Epithelial cell of esophagus (primary cell): ENCODE measurements at places on chromosomes 5 and 9.

DNA sequence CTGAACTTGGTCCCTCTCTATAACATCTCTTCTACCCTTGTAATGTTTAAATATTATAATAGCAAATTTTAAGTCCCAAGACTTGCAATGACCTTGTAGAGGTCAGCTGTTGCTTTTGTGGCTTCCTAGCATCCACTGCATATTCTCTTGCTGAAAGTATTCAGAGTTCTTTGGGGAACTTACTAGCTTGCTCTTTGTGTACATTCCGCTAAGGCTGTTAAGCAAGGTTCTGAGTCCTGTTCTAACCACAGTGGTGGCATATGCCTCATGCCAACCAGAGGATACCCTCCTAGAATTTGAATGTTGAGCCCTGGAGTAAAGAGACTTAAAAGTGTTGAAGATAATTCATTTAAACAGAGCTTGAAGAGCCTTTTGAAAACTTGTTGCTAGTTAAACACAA, 570.9 kb downstream of the TLE1 start:
- DNase-seq, result no peak

DNA sequence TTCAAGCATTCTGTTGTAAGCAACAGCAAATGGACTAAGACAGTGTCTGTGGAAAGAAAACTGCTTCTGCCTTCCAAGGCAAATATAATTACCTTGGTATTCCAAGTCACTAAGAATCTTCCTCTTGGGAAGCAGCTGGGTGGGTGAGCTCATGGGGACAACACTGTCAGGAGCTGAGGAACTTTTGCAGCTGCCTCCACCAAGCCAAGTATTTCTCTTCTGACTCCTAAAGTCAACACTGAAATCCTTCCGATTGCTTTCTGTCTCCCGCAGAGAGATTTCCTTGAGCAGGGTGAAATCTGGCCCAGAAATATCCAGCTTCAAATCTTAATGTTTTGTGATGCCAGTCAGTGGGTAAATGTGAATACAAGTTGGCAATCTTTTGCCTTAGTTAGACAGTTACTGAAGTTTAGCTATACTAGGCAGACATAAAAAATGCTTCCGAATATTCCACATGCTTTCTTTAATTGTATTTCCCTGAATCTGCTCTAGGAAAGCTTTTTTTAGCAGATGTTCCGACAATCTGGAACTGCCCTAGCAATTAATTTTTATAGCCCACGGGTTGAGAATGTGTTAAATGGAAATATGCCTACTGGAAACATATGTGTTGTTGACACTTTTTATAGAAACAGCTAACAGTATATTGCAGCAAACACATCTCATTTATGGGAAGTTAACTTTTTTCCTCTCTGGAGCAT, 369.9 kb upstream of the DAB2 start:
- DNase-seq, result no peak

GRCh38 chr5:137613554-137614265, 114.6 kb upstream of the SPOCK1 start:
- DNase-seq, result peak; percentile 19

DNA sequence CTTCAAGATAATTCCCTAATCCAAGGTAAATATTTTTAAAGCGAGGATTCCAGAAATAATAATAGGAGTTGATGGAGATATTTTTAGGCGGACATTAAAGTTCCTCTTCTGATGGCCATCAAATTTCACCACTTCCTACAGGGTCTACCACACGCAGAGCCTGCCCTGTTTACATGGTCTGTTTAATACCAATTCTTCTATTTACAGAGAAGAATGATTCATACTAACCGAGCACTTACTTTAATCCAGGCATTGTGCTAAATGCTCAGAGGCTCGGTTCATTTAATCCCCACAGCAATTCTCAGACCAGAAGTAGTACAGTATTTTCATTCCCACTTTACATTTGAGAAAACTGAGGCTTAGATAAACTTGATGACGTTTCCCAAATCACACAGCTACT, 3.0 kb upstream of the ITGA1 start:
- DNase-seq, result peak; percentile 50

GRCh38 chr5:34923694-34924461, 5.5 kb upstream of the DNAJC21 start:
- DNase-seq, result peak; percentile 87

- DNase-seq, result peak; percentile 55
Observed at GRCh38 chr5:127072861-127073846, at the start of gene C5orf63. Gene C5orf63 (minus strand): TSS chr5:127073502. CDS start chr5:127058995, 14,507 bp downstream.

DNA sequence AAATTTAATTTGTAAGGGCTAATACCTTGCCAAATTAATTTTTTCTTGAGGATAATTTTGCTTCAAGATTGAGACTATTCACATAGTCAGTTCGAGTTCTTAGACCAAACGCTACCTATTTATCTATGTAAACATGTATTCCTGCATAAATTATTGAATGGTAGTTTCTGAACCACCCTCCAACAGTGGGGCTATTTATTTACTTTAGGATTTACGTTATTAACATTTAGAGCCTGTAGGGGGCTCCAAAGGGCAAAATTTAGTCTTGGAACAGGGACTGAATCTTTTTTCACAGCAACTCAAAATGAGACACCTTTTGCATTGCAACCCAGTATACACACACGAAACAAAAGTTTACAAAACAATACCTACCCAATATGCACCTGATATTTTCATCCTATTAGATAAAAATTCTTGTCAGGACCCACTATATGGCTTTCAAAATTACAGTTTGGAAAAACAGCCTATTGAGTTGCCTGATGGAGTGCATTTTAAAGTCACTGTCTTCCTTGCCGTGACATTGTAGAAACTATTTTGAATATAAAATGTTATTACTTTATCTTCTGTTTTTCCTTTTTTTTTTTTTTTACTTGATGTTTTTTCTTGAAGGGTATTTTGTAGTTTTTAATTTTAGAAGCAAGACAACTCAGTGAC, 47.1 kb upstream of the POU4F3 start:
- DNase-seq, result peak; percentile 65

GRCh38 chr9:94511134-94511954, 43.5 kb upstream of the PCAT7 start:
- no peak for DNase-seq

- peak; percentile 63 for DNase-seq
Observed at GRCh38 chr9:126558051-126558665, 55.6 kb upstream of the LMX1B start.

DNA sequence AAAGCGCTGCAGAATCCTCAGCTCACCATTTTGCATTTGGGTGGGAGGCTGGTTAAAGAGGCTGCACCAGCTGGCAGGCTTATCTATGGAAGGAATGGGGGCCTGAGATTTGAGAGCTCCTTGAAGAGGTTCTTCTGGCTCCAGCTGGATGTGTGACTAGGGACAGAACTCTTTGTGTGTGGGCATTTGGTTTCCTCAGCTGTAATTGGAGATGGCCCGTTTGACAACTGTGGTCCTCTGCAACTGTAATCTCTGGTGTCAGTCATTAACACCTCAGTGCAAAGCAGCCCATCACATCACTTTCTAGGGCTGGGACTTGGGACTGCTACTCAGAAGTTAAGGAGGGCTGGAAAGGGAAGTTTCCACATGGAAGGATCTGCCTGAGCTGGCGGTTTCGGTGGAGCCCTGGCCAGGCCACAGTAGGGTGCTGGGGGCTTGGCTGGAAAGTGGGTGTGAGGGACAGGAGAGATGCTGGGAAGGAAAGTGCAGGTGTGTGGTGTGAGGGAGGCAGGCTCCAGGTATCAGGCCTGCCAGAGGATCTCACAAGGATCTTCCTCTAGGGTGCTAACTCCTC, 193.8 kb downstream of the GADD45G start:
- DNase-seq, result no peak

DNA sequence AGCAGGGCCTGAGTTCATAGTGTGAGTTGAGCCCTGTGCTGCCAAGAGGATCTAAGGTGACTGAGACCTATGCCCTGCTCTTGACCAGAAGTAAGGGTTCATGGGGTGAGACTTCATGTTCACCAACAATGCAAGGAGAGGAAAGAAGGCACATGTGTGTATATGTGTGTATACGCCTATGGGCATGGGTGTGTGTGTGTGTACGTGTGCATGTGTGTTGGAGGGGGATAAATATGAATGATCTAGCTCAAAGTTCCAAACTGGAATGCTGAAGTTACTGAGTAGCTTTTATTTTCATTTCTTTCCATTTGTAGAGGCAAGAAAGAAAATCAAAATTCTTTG, 25.6 kb upstream of the HAND1 start:
- DNase-seq, result no peak

DNA sequence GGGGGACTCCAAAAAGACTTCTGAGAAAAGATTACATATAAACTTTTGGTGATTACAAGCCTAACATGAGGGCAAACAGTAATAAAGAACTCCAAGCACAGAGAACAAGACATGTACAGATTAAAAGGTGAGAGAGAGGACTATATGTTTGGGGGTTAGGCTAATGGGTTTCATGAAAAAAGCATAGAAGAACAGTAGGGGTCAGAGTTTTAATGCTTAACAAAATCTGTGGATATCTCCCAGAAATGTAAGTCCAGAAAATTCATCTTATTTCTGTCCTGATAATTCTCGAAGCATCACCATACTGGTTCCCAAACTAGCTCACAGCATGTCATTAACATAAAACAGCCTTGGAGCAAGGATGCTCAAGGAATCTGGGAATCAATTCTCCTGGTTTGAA, 137.2 kb downstream of the ARRDC3 start:
- no peak for DNase-seq

- no peak for DNase-seq
Observed at GRCh38 chr9:123929177-123929869, 603 bp downstream of the DENND1A start.

DNA sequence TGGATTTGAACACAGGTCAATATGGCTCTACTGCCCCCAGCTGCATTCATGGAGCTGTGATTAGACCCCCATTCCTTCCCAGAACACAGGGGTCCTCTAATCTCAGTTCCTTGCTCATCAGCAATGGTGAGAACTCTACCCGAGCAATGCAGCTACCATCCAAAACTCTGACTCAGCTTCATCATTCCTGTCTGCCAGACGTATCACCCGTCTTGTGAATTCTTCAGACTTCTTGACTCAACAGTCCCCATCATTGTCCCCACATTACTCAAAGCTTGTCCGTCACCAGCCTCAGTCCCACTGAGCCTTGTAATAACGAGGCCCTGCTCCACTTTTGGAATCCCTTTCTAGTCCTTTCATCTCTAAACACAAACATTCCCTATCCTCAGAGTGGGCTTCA, 36.3 kb upstream of the STX17 start:
- DNase-seq, result no peak

GRCh38 chr9:5562806-5563416, 52.6 kb downstream of the PDCD1LG2 start:
- DNase-seq, result peak; percentile 43

DNA sequence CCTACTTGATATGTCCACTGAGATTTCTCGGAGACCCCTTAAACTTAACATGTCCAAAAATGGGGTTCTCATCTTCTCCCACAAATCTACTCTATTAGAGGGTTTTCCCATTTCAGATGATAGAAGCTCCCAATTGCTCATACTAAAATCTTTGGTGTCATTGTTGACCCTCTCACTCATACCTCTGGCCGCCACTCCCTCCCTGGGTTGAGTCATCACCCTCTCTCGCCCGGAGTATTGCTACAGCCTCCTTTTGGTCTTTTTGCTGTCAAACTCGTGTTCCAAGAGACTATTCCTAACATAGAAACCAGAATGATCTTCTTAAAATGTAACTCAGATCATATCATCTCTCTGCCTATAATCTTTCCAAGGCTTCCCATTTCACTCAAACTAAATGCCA, 91.0 kb upstream of the GNAQ start:
- peak; percentile 88 for DNase-seq

DNA sequence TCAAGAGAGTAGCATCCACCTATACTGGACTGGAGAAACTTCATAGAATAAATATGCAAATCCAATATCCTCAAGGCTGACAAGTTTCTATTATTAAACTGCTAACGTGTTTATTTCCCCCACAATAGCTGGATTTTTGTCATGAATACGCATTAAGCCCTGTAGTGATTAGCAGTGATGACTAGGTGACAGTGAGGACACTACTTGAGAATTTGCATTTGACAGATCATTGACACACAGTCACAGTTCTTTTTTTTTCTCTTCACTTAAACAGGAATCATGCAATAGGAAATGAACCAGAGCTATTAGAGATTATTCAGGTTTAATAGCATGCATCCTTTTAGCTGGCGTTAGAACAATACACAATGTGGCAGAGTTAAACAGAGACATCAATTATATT, 35.3 kb downstream of the MPDZ start:
- DNase-seq, result no peak

DNA sequence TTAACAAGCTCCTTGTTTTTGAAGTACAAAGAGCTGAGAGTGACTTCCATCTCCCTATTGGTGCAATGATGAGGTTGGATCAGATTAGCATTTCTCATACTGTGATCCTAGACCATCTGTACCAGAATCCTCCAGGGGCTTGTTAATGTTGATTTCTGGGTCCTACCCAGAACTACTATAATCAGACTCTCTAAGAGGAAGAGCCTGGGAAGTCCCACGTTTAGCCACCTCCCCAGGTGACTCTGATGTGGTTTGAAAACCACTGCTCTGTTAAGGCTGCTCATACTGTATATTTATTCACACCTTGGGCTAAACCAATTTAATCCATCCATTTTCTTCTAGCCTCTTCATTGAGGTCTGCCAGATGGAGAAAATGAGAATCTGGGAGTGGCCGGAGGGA, 49.6 kb upstream of the SMIM32 start:
- DNase-seq, result no peak

- no peak for DNase-seq
Observed at GRCh38 chr9:93043122-93043521, 15.4 kb upstream of the SUSD3 start.

GRCh38 chr5:150350524-150351344, 6.8 kb upstream of the TCOF1 start:
- peak; percentile 76 for DNase-seq

- no peak for DNase-seq
Observed at GRCh38 chr9:71223953-71224538, 102.6 kb upstream of the TRPM3 start.

GRCh38 chr9:105968811-105969466, 274.6 kb downstream of the TMEM38B start:
- DNase-seq, result no peak

- DNase-seq, result no peak
Observed at GRCh38 chr9:137452761-137453642, 6.1 kb downstream of the NSMF start.

GRCh38 chr9:108167136-108167900, 677.7 kb upstream of the KLF4 start:
- DNase-seq, result no peak

- DNase-seq, result peak; percentile 56
Observed at GRCh38 chr9:111301195-111301594, 28.8 kb downstream of the OR2K2 start.

- DNase-seq, result no peak
Observed at GRCh38 chr9:105858006-105858690, 163.8 kb downstream of the TMEM38B start.

DNA sequence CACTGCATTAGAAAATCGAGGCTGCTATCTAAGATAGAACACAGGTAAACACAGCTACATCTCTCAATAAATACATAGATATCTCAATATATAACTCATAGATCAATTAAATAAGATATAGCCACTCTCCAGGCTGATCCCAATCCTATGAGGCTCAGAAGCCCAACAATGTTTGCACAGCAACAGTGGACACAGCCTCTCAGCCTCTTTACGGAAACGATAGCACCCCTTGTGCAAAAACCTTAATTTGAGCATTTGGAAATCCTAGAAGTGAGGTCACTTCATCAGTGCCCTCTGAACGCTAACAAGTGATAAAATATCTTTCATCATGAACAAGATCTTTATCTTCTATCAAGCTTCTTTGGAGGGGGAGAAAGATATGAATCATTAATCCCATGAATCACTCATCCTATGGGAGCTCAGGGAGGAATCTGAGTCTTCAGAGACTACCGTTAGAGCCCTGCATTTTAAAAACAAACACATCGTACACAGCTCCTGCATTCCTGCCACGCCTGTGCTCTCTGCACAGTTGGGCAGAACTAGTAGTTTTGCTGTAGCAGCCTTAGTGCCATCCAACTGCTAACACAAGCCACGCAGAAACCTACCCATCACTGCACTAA, 71.4 kb downstream of the MED27 start:
- peak; percentile 69 for DNase-seq
